ENCODE measurements at places on chromosomes 2 and 18.

- no peak for DNase-seq
Measured at GRCh38 chr2:218717262-218717661, 6.6 kb downstream of the TTLL4 start.

DNA sequence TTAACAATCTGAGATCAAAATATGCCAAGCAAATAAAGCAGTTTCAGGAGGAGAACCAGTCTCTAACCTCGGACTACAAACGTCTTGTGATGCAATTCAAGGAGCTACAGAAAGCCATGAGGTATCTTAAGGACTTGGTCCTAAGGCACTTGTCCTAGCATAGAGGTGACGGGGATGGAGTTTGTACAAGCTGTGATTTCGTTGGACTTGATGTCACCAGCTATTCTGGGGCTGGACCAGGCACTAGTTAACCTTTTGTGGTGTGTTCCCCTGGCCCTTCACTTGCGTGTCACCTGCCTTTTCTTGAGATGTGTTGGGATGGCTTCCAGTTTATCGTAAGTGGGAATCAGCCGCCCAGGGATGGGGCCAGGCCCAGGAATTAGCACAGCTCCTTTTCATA lies 33.7 kb downstream of the OTOF start:
- no peak for DNase-seq

- DNase-seq = no peak
Measured at GRCh38 chr2:240450532-240451107, 15.2 kb downstream of the GPC1 start.

DNA sequence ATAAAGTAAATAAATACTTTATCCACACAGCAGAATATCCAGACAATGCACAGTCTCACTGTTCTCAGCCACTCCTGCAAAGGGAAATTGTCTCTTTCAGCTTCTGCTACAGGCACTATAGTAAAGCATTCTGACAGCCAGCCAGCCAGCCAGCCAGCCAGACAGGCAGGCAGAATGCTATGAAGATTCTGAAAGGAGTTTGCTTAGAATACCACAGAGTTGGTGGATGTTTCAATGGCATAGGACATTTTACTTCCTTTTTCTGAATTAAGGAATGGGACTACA lies 116.1 kb upstream of the CYP26B1 start:
- no peak for DNase-seq

GRCh38 chr2:159227467-159227866 lies 59.0 kb downstream of the WDSUB1 start:
- DNase-seq = no peak

GRCh38 chr2:173590276-173590861 lies 235.7 kb downstream of the CDCA7 start:
- DNase-seq = peak; percentile 97

- DNase-seq = no peak
Measured at GRCh38 chr2:71498261-71498701, 44.9 kb downstream of the DYSF start.

DNA sequence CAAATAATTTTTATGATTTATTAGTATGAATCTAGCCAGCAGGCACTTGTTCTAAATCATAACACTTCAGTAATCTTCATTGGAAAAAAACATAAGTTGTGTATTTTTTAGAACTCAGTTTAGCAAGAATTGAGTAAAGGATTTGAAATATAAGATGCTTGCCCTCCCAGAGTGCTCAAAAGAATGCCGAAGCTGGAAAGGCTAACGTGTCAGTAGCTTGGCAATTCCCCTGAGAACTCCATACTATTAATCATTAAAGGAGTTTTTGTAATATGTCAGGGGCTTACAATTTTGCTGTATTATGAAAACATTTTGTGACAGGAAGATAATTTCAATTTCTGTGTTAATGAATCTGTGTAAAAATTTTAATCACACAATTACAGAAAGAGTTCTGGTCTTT lies 122.7 kb downstream of the GULP1 start:
- DNase-seq = peak; percentile 20

GRCh38 chr2:134232868-134233727 lies 20.8 kb upstream of the MGAT5 start:
- no peak for DNase-seq

DNA sequence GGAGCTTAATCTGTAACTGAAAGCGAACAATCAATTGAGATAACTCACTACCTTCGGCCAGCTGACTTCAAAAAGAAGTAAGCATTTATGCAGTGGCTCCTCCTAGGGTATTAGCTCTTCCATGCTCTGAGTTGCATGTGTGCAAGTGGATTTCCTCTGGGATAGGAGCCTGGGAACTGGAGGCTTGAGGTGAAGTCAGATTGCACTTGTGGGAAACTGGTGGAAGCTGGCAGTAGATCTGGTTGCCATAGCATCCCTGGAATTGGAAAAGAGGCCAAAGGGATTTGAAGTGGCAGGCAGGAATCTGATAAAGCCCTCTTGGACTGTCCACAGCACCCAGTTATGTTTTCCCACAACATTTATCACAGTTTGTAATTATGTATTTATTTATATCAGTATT lies 50.6 kb upstream of the FMNL2 start:
- DNase-seq = no peak

- DNase-seq = no peak
Measured at GRCh38 chr2:128473175-128474035, 154.7 kb upstream of the HS6ST1 start.

DNA sequence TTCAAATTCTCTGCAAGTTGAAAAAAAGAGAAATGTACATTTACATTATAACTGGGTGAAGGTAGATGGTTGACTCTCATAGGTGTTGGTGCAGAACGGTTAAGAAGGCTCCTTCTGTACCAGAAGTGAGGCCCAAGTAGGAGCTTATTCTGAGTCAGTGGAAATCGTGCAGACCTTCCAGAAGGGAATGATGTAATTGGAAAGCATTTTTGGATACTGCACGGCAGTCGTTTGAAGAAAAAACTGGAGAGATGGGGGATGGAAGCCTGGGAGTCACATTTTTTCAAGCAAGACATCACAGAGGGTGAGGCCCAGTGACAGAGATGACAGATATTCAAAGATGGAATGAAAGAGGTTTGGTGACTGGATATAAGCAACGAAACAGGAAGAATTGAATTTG lies 39.4 kb downstream of the HRH4 start:
- peak; percentile 36 for DNase-seq

GRCh38 chr2:142217804-142218203 lies 87.0 kb upstream of the LRP1B start:
- DNase-seq = no peak

DNA sequence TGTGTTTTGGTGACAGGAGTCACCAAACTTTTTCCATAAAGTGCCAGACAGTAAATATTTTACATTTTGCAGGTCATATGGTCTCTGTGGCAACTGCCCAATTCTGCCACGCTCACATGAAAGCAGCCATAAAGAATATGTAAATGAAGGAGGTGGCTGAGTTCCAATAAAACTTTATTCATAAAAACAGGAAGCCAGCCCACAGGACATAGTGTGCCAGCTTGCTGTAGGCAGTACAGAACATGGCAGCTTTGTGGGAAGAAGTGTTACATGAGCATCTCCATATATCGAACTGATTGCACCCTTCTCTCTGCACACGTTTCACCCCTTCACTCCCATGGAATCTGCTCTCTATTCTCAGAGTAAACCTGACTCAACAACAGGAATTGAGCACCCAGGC lies 10.2 kb downstream of the ASB18 start:
- no peak for DNase-seq

DNA sequence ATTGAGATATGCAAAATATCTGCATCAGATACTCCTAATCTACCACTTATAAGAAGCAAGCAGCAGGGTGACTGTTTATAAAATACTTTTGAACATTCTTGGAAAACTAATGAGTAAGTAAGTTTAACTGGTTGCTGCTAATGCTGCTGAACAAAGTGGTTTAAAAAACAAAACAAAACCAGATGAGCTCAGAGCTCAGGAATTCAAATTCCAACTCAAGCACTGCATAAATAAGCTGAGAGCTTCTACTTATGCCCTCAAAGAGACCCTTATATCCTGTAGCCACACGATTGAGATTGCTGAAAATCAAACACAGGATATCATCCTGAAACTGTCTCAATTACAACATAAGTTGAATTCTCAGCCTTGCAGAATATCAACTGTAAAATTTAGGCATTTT lies 62.3 kb upstream of the NYAP2 start:
- DNase-seq = no peak
